Suppressor macrophage treated with lipopolysaccharide for 1 hour (primary cell): ENCODE measurements at places on chromosomes 6 and 20.

GRCh38 chr6:144710207-144710606, 425.1 kb downstream of the UTRN start:
- DNase-seq: no peak

DNA sequence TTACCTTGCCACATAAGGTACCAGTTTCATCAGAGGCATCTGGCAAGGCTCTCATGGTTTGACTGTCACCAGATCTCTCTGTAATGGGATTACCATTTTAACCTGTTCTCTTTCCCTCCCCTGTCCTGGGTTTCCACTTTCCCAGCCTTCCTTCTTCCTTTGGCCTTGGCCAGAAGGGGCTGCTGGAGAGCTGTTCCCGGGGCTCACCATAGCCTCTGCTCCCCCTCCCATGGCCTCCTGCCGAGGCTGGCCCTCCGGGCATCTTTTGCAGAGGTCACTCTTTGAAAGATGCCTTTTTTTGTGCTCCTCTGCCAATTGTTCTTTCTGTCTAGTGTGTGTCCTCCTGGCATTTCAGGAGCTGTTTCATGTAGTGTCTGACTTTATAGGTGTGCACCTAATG, 100.7 kb upstream of the SCP2D1 start:
- DNase-seq: no peak

DNA sequence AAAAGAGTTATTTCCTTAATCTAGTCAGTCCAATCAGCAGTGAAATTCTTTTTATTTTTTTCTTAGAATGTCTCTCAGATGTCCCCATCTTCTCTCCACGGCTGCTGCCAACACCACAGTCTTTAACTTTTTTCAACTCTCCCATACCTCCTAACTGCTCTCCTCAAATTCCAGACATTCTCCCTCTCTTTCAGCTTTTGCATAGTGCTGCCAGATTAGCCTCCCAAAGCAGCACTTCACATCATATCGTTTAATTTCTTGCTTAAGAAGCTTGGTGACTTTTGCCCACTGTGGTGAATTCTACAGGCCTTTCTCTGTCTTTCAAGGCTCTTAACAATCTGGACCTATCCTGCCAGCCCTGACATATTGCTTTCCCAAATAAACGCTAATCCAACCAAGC, 233.4 kb downstream of the UST start:
- no peak for DNase-seq

DNA sequence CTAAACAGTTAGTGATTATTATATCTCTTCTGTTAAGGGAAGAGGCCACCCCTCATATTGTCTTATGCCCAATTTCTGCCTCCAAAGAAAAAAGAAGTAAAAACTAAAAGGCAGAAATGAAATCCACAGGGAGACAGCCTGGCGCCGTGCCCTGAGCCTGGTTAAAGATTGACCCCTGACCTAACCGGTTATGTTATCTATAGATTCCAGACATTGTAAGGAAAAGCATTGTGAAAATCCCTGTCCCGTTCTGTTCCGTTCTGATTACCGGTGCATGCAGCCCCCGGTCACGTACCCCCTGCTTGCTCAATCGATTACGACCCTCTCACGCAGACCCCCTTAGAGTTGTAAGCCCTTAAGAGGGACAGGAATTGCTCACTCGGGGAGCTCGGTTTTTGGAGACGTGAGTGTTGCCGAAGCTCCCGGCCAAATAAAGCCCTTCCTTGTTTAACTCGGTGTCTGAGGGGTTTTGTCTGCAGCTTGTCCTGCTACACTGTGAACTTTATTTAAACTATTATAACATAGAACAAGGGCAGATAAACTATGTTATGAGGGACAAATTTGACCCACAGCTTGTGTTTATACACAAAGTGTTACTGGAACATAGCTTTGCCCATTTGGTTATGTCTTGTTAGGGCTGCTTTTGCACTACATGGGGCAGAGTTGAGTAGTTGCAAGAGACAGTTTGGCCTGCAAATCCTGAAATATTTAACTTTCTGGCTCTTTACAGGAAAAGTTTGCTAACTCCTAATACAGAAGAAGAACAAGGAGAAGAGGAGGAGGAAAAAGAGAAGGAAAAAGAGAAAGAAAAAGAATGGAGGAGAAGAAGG, 49.6 kb downstream of the CD24 start:
- no peak for DNase-seq

GRCh38 chr6:157135691-157136090, 187.6 kb downstream of the TMEM242 start:
- DNase-seq: no peak

DNA sequence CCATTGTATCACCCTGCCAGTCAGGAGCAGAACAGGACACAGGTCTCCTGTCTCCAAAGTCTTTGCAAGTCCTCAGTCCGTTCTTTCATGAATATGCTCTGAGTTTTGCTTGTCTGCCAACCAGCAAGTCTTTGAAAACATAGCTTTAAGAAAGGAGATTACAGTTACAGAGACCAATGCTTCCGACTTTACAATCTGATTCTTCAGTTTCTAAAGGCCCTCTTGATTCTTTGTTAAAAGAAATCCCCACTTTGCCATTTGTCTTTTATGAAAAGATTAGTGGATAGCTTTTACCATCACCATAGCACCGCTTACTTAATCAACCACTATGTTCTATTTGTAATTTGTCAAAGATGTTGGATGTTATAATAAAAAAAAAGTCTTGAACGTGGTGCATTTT, 562.8 kb upstream of the BTBD3 start:
- no peak for DNase-seq

DNA sequence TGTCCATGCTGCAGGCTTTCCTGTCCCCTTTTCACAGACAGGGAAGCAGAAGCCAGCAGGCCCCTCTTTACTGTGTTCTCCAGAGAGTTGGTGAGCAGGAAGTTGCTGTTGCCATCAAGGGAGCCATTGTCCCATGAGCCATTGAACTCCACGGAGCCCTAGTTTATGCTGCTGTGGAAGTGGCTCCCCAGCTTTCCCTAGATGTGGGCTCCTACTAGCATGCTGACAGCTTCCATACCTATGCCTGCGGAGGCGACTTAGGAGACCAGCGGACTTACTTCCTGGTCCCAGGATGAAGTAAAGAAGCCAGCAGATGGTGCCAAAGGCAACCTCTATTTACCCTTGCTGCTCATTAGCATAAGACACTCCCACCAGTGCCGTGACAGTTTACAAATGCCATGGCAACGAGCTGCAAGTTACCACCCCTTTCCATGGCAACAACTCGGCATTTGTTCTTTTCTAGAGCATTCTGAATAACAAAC, 30.8 kb upstream of the FKBP1A start:
- peak; percentile 67 for DNase-seq

GRCh38 chr6:165944002-165944466, 223.6 kb downstream of the TBXT start:
- DNase-seq: no peak

- DNase-seq: no peak
Measured at GRCh38 chr20:3413393-3413889, 6.0 kb upstream of the DNAAF9 start.

DNA sequence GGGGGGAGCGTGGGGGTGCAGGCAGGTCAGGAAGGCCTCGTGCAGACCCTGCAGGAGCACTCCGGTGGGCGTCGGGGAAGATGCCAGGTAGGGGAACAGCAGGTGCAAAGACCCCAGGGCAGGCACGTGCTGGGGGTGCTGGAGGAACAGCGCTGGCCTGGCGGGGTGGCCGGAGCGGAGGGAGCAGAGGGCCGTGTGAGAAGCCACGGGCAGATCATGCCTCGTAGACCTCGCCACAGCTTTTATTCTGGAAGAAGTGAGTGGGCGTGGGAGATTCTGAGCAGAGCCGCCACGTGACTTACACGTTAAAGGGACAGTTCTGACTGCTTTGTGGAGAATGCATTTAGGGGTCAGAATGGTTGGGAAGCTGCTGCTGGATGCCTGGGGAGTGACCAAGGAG, 9.3 kb downstream of the NTSR1 start:
- DNase-seq: no peak

DNA sequence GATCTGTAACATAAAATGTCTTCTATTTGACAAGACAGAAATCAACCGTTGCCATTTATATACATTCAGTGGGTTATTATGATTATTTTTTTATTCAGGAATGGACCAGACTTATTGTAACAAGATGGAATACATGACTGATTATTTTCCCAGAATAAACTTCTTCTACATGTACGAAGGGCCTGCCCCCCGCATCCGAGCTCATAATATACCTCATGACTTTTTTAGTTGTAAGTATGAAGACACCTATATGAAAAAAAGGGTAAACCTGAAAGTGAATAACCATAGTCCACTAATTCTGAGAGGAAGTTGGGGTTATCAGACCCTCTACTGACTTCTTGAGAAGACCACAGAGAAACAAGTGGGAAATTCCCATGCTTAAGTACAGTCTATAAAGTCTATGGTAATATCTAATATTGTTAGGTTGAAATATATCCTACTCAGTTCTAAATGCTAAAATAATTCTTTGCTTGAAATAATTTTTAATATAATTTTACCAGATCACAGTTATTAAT, 15.9 kb downstream of the OR2A4 start:
- no peak for DNase-seq

GRCh38 chr6:53210811-53211210, 62.2 kb upstream of the GCM1 start:
- DNase-seq: no peak

DNA sequence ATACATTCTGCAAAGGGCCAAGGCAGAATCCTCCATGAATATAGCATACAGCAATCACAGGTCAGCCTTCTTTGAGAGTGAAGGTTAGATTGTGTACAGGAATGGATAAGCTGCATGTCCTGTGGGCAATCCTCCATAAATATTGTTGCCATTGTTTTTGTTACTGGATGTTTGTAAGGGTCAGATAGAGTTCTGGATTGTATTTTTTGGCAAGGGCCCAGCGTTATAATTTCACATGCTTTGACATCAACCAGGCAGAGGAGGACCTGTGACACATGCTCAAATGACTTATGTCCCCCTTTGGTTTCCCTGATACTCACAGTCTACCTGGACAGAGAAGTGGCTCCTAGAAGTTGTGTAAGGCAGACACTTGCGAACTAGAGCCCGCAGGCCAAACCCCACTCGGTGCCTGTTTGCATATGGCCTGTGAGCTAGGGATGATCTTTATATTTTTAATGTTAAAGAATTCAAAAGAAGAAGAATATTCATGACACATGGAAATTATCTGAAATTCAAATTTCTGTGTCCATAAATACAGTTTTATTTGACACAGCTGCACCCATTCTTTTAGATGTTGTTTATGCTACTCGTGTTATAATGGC, 5.4 kb downstream of the LY86 start:
- no peak for DNase-seq

DNA sequence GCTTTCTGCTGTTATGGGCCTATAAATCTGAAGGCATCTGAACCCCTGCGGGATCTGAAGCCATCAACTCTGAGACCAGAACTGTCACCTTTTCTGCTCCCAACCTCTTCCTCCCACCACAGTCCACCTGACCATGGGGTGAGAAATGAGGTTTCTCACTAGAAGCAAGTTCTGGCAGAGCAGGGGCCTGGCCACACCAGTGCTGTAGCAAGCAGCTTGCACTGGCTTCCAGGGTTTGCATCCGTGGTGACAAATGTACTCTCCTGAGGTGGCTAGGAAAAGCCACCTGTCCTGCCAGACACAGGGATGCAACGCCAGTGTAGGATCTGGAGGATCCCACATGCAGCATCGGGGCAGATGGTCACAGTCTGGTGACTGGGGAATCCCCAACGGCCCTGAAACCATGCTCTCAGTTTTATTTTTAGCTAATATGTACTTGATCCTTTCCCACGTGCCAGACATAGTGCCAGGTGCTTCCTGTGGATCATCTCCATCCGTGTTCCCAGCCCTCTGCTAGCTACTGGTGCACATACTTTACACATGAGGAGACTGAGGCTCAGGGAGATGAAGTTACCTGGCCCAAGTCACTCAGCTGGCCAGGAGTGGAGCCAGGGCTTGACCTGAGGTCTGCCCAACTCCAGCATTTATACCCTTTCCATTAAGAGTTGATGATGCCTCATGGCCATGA, 122.1 kb upstream of the SPACA1 start:
- DNase-seq: peak; percentile 7

- no peak for DNase-seq
Measured at GRCh38 chr20:34815636-34816035, 9.8 kb downstream of the NCOA6 start.

DNA sequence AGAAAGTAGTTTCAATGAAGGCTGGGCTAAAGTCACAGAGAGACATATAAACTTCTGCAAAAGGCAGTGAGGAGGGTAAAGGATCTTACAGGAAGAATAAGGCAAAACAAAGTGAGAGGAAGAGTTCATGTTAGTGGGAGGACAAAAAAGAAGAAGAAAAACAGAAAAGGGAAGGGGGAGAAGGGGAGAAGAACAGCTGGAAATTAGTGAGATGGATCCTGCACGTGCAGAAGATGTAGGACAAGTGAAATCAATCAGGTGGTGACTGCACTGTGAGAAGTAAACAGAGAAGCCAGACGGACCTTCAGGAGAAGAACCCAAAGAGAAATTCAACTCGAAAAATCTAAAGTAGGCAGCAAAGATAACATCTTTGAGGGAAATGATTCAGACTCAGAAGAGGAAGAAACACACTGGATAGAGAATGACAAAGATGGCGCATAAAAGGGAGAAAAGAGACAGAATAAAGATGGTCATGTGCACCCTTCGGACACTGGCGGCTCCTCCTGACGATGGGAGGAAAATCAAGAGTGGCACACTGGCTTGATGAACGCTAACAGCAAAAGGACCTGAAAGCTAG, 105.9 kb downstream of the MYB start:
- DNase-seq: peak; percentile 29

GRCh38 chr6:82030761-82031503, 216.6 kb downstream of the IBTK start:
- DNase-seq: peak; percentile 26

DNA sequence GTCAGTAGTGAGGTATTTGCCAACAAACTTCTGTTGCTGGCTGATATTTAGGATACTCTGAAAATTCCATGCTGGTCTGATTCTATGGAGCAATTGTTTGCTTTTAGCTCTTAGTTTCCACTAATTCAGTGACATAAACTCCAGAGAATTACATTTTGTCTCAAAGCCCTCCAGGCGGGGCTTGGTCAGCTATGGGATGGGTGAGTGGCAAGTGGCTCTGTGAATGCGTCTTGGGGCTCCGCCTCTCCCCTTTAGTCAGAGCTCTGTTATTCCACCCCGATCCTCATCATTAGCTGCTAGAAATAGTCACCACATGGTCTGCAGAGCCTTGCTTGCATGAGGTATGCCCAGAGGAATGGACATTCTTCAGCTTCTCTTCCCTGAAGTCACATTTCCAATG, 540.6 kb downstream of the QKI start:
- no peak for DNase-seq

GRCh38 chr6:134111062-134111677, 58.7 kb upstream of the SLC2A12 start:
- DNase-seq: peak; percentile 94

DNA sequence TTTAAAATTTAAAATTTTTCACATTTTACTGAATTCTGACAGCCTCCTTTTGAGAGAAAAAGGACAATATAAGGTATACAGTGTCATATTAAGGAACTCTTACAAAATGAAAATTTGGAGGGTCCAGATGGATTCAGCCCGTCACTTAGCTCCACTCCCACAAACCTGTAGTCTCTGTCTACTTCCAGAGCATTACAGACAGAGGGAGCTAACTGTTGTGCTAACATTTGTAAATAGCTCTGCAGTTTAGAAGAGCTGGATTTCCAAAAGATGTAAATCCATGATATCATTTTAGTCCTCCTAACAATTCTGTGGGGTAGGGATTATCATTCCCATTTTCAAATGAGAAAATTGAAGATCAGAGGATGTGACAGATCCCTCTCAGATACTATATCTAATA, 16.1 kb upstream of the SERINC3 start:
- no peak for DNase-seq
